Activated CD4-positive, alpha-beta T cell treated with anti-CD3 and anti-CD28 coated beads, Interleukin-2, amount 50 U/mL, for 16 hours (primary cell): ENCODE measurements at places on chromosomes 6 and 20.

GRCh38 chr20:36313926-36314325 lies 7.8 kb downstream of the DLGAP4 start:
- no peak for DNase-seq

GRCh38 chr6:163413345-163414116 lies 987 bp upstream of the QKI start:
- peak; percentile 90 for DNase-seq

DNA sequence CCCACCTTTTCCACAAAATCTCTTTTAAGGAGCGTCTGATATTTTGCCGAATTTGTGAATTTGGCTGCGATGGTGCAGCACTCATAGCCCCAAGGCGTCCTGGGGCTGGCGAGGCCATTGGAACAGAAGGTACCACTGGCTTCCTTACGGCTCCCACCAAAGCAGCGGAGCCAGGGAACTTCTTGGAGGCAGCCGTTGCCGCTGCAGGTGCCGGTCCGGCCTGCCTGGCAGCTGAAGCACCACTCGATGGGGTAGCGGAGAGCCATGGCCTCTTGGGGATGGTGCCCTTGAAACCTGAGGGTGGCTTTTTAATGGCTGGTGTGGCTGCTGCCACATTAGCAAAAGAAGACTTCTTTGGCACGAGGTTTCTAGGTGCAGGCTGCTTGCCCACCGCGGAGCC lies 29.8 kb downstream of the DIDO1 start:
- no peak for DNase-seq

GRCh38 chr20:20594171-20594530 lies 118.3 kb downstream of the RALGAPA2 start:
- DNase-seq: peak; percentile 15

- DNase-seq: peak; percentile 16
These were observed 16.6 kb downstream of the SLC2A12 start for GRCh38 chr6:134035823-134036296.

- no peak for DNase-seq
These were observed 256.3 kb downstream of the ADGRB3 start for GRCh38 chr6:68891419-68891818.

DNA sequence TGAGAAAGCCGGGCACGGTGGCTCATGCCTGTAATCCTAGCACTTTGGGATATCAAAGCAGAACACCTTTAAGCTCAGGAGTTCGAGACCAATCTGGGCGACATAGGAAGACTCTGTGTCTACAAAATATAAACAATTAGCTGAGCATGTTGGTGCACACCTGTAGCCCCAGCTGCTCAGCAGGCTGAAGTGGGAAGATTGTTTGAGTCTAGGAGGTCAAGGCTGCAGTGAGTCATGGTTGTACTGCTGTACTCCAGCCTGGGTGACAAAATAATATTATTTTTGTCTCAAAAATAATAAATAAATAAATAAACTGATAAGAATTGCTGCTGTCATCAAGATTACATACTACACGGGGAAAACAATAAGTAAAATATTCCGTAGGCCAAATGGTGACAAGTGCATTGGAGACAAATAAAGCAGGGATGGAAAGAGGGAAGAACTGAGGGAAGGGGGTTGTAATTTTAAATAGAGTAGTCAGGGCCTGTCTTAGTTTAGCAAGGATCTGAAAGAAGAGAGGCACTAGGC lies 14.0 kb upstream of the TOP1 start:
- no peak for DNase-seq

DNA sequence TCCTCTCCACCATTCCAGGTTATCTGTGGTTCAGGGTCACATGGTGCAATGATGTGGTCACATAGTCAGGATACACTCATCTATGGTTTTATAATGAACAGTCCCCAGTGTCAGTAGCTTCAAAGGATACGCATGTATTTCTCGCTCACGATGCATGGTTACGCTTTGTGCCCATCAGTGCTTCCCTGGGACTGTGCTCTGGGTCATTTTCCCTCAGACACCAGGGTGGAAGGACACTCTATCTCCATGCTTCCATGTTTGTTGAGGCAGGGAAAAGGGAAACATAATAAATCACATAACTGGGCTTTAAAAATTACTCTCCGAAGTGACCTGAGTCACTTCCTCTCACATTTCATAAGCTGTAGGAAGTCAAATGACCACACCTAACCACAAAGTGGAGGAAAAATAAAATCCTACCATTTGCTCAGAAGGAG lies 394.8 kb upstream of the NOX3 start:
- DNase-seq: no peak

DNA sequence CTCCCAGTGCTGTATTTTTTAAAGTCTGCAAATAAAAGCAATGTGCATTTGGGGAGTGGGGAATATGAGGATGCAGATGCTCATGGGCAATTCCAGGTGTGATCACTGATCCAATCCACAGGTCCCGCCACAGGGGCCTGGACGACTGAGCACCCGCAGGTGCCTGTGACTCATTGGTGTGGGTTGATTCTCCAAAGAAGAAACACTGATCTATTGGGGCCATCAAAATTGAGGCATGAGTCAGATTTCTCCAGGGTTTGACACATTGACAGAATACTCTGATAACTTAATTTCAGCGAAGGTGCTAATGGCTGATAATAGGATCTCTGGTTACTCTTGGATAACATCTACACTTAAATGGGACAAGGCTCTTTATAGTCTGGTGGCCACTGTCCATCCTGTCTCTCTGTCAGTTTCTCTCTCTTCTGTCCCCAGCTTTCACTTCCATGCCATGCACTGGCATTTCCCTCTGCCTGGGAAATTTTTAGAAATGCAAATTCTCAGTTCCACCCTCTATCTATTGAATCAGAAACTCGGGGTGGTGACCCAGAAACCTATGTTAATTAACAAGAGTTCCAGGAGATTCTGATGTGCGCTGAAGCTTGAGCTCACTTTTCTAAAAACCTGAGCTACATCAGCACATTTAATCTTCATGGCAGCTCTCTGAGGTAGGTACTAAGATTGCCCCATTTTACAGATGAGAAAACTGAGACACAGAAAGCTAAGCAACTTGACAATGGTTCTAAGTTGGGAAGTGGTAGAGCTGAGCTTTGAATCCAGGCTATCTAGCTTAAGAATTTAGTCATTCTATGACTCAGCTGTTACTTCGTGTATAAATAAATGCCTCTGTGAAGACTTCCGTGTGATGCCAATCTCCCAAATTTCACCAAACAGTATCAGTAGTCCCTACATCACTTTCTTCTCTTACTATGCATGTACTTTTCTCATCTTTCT lies 10.2 kb upstream of the RCAN2 start:
- DNase-seq: no peak
